Astrocyte of the spinal cord (primary cell): ENCODE measurements at places on chromosomes 2 and 18.

GRCh38 chr2:109124982-109125592 is 3.9 kb upstream of the SH3RF3 start:
- no peak for DNase-seq

GRCh38 chr18:11857177-11857887 is 6.1 kb downstream of the CHMP1B start:
- DNase-seq = peak; percentile 100

DNA sequence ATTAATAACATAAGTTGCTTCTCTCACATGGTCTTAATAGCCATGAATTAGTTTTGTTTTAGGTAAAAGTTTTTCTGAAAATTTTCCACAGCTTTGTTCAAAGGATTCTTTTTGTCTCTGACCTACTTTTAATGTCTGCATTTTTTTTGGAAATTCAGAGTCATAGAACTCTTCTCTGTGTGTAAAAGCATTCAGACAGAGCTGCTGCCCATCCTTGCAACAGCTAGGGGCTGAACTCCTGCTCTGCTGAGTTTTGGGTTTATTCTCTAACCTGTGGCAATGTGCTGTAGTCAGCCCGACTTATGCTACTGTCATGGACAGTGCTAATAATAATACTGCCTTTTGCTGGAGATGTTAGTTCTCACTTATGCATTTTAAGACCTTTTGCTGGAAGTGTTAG is 44.1 kb downstream of the RALBP1 start:
- DNase-seq = no peak

DNA sequence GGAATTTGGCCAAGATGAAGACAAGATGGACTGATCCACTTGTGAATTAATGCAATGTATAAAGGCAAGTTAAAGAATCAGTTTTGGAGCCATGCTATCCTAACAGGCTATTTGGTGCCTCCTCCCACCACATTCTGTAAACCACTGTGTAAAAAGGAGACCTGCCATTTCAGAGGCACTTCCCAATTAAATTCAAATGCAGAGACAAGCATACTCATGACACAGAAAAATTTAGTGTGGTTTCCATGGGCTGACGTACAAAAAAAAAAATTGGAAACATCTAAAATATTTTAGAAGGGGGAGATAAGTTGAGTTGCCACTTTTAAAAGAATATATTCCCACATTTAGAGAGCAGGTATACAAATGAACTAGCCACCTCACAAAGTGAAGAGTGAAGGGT is 112.1 kb downstream of the TCF4 start:
- DNase-seq = no peak

DNA sequence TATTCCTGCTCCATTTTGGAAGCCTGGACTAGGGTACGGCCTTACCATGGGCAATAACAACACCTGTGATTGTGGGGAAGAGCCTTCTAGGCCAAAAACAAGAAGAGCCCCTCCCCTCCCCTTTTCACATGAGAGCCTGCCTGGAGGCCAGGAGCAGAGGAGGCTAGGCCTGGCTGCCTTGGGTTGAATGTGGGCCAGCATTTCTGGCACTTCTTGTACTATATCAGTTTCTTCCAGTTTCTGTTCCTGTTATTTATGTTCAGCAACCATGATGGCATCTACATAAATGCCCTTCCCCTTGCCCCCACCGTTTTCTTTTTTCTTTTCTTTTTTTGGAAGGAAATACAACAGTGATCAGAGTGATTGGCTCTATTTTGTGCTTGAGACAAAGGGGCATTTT is 58.4 kb downstream of the KCTD18 start:
- no peak for DNase-seq

- no peak for DNase-seq
These were observed 33.6 kb downstream of the ZCCHC2 start for GRCh38 chr18:62556397-62556796.

DNA sequence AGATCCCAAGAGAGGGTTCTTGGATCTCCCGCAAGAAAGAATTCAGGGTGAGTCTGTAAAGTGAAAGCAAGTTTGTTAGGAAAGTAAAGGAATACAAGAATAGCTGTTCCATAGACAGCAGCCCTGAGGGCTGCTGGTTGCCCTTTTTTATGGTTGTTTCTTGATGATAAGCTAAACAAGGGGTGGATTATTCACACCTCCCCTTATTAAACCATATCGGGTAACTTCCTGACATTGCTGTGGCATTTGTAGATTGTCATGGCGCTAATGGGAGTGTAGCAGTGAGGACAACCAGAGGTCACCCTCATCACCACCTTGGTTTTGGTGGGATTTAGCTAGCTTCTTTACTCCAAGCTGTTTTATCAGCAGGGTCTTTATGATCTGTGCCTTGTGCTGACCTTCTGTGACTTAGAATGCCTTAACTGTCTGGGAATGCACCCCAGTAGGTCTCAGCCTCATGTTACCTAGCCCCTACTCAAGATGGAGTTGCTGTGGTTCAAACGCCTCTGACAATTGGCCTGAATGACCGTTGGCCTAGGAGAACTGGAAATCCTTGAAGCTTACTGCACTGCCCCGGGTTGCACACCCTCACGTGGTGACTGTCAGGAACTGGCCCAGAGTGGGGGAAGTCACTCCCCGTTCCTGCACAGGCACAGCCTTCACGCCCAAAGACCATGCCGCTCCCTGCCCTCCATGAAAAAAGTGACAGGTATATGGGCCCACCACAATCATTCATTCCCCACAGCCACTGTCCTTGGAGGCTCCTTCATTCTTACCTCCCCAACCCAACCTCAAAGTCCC is 136.9 kb downstream of the SEPTIN10 start:
- no peak for DNase-seq

DNA sequence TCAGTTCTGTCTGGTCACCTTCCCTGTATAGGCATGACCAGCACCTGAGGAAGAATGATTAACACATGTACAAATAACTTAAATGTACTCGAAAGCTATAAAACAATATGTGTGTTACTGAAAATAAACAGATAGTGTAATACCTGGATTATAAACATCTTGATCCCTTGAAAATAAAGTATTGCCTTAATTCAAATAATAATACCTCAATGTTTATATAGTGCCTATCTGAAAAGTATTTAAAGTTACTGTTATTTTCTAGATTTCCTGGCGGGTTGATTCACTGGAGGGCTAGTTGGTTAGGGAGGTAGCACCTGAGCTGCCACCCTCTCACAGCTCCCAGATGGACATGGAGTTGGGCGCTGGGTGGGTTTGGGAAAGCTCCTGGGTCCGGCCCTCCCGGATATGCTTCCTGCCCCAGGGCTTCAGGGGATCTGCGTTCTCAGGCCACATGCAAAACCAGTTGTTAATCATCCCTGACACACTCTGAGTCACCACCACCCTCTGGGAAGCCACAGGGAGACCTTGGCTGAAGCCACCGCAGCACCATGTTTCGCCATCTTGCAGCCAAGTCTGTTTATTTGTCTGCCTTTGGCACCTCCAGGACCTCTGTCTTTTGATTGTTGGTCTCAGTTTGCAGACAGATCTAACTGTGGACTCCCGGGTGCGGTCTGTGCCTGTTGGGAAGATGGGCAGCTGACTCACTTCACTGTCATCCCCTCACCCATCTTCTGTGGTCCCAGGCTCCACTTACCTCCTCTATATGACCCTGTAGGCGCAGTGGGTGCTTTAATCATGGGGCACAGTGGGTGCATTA is 35.3 kb downstream of the RAB31 start:
- DNase-seq = peak; percentile 97

GRCh38 chr2:240898731-240899467 is 2.9 kb upstream of the MAB21L4 start:
- no peak for DNase-seq

GRCh38 chr18:62245699-62246098 is 58.6 kb downstream of the RELCH start:
- DNase-seq = no peak

DNA sequence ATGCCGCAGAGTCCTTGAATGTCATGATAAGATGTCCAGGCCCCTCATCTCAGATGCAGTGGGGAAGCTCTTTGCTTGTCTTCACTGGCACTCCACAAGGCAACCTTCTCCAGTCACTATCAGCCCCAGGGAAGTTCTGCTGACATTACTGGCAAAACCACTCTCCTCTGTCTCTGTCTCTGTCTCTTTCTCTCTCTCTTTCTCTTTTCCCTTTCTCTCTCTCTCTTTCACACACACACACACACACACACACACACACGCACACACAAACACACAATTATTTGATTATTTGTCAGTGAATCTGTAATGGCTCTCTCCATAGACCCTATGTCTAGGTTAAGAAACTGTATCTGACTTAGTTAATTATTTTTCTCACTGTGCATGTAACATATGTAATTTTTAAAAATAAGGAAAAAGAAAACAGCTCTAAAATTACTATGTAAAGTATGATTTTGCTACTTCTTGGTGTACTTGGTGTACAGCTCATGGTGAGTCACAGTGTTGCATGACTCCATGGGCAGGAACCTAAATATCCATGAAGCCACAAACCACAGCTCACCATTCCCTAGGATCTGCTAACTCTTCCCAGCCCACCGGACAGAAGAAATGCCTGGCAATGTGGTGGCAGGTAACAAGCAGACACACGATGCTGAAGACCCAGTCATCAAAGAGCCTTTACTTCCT is 594.9 kb upstream of the ID2 start:
- peak; percentile 96 for DNase-seq

DNA sequence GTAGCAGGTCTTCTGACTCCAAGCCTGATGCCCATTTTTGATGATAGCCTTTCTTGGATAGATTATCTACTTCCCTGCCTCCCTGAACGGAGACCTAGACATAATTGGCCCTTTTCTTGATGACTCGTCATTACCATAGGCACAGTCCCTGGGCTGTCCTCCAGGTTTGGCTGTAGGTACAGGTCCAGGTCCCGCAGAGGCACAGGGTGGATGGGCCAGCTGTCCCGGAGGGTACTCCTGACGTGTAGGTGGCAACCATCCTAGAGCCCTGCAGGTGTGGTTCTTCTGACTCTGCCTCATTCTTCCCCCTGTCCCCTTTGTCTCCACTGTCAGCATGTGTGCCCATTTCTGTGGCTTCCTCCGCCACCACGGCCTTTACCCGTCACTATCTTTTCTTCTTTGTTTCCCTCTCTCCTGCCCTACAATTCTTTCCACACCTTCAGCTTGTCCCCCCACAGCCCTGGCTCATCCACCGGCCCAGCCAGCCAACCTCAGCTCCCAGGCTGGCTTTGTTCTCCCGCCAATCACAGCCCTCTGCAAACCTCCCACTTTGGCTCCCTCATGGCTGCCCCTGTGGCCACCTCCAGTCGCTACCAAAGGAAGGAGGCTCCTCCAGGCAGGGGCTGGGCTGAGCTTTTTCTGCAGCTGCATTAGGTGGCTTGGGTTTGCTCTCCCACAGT is 102.8 kb downstream of the SMAD7 start:
- no peak for DNase-seq

GRCh38 chr2:1891147-1891546 is 146.8 kb upstream of the PXDN start:
- no peak for DNase-seq
